ENCODE measurements at places on chromosomes 5 and 9. TPM values are rescaled to one million over a fixed set of nuclear protein-coding genes. Genes with fewer than 3 reads are reported as not detected.

DNA sequence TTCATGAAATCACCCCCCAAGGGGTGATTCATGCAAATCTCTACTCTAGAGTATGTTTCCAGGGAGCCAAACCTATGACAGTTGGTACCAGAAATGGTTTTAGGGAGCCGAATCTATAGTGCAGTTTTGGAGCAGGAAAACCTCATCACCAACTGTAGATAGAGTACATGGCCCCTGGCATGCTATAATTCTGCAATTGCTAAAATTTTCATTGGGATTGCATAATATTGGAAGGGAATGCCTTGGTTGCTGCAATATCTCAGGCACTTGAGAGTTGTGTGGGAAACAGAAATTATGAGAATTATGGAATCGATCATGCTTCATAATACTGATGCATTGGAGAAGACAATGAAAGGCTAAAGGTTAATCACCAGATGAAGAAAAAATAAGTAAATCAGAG, 148.2 kb upstream of the PLPPR1 start:
- DNase-seq, result no peak

ABO gene
- 0.11 TPM for total RNA-seq

GRCh38 chr5:116378007-116378776, 196.4 kb downstream of the SEMA6A start:
- DNase-seq, result no peak

DNA sequence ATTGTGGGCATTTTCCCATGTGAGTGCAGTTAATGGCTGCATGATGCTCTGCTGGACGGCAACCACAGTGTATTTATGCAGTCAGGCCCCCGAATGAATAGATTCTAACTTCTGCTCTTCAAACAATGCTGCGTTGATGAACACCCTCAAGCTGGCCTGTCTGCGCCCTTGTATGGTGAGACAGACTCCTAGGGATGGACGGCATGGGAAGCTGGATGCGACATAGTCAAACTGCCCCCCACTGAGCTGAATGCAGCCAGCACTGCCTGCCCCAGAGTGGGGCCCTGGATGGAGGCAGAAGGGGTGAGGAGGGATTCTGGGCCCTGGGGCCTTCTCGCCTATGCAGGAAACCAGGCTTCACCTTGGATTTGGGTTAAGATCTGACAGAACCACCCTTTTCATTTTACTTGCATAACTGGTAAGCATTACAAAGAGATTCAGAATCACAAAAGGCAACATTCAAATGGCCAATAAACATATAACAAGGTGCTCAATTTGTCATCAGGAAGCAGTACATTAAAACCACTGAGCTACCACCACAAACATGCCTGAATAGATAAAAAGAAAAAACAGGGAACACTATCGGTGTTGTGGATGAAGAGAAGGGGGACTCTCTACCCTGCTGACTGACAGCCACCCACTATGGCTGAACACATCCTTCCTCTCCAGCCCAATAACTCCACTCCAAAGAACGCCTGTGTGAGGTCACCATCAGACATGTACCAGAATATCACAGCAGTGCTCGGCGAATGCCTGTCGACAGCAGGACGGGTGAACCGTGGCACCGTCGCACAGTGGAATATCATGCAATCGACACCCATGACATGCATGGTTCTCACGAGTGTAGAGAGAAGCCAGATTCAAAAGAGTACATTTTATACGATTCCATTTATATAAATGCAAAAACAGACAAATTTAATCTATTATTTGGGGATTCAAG, 79.1 kb downstream of the RAPGEF1 start:
- no peak for DNase-seq

- DNase-seq, result no peak
Measured at GRCh38 chr9:136538599-136539426, 7.0 kb downstream of the NOTCH1 start.

DNA sequence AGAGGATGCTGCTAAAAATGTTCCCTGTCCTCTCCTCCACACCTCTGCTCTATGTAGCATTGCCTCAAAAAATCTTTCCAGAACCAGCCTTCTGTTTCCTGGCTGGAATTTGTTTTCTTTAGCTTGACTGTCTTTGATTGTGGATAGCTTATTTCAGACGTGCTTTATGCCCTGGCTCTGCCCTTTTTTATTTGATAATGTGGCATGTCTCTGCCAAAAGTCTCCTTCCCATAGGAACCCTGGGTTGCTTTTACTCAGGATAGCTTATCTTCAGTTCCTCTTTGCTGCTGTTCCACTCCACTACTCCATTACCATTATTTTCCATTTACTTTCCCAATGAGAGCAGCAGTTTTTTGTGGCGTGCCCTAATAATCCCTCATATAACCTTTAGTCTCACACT, 885 bp upstream of the TMEM252 start:
- no peak for DNase-seq

GRCh38 chr5:58211441-58211840, 248.4 kb downstream of the PLK2 start:
- DNase-seq, result no peak

DNA sequence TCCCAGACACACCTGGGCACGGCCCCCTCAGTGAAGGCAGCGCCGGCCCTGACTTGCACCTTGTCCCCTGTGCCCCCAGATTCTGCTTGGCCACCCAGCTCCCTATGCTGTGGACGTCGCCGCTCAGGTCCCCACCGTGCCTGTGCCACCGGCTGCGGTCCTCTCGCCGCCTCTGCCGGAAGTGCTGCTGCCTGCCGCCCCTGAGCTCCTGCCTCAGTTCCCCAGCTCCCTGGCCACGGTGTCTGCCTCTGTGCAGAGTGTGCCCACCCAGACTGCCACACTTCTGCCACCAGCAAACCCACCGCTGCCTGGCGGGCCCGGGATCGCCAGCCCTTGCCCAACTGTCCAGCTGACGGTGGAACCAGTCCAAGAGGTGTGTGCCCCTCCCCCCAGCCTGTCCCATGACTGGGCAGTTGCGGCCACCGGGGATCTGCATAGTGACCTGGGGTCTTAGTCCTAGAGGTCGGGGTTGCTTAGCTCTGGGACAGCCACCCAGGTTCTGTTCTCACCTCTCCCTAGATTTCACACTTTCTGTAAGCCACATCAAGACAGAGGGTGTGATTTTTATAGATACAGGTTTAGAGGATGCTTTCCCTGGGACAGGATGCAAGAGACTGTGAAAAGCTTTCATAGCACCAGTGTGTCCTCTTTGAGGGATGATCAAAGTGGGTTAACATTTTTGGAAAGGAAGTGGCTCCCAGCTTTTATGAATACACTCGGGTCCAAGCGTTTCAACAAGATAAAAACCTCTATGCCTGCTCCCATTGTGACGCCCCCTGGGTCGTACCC, 78.0 kb downstream of the WNK2 start:
- no peak for DNase-seq

- no peak for DNase-seq
Measured at GRCh38 chr5:52863715-52864290, 76.1 kb downstream of the ITGA1 start.

GRCh38 chr5:82975396-82975795, 101.8 kb downstream of the TMEM167A start:
- no peak for DNase-seq

INSYN2B gene
- total RNA-seq, result 0.35 TPM

CLPTM1L gene
- total RNA-seq, result 103 TPM

- DNase-seq, result no peak
Measured at GRCh38 chr9:135448663-135449100, 30.9 kb upstream of the PPP1R26 start.

GRCh38 chr5:180358179-180358578, 5.0 kb upstream of the GFPT2 start:
- no peak for DNase-seq

DNA sequence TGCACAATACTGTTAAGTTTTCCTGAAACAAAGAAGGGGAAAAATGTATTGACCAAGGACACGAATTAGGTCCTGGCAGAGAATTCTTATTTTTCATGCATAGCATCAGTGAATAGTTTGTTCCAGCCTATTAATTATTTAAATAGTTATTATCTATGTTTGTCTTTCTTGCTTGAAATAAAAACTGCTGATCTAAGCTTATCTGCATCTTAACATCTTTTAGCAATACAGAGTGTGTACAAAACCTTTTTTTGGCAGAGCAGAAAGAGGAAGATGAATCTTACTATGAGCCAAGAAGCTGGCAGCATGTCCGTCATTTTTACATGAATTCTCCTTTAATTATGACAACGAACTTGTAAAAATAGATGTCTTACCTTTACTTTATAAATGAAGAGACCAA, 23.3 kb upstream of the PLPPR1 start:
- DNase-seq, result no peak

UAP1L1 gene
- 2.9 TPM for total RNA-seq

SLC34A1 gene
- 0.16 TPM for total RNA-seq

CD14 gene
- total RNA-seq, result 0.28 TPM

DNA sequence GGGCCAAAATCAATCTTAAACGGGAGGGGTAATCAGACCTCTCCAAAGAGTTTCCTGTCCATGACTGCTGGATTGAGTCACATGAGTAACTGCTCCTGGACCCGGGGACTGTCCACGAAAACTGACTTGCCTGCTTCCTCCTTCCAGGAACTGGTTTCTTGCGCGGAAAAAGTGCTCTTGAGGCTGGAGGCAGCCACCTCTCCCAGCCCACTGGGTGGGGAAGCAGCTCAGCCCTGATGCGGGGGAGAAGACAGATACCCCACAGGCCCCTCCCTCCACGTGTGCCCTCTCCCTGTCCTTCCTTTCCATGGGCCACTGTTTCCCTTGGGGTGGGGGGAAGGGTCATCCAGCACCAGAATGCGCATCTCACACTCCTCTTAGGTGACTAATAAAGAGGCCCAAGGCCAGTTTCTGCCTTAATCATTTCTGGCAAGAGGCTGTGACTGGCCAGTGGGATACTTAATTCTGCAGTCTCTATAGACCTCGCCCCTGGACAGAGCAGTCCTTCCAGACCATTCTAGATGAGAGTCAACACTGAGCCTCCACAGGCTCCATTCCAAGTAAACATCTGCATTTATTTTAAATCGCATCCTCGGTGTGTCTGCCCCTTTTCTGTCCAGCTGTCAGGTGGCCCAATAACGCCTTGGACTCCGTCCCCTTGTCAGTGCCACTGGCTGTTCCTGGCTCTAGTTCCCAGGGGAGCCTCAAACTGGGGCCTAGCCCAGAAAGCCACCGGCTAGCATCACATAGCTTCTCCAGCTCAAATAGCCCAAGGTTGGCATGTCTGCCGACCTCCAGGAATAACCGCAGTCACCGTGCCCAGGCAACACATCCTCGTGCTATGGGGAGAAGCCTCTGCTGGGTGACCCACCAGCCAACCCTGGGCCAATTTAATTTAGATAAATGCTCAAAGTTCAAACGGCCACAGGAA, 12.0 kb downstream of the REXO4 start:
- no peak for DNase-seq

DNA sequence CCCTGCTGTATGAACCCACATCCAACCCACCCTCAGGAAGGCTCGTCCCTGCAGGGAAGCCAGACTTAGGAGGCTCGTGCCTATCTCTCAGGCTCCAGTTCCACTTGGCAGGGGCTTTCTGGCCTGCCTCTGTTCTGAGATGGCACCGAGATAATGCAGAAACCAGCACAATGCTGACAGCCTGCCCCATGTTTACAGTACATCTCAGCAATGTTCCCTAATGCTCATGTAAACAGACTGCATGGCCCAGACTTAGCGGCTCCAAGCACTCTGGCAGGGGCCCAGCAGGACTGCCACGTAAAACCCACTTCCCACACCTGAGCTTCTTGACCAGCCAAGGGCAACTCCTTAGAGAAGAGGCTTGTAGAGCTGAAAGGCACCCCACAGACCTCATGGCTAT, 499.5 kb upstream of the BRINP1 start:
- no peak for DNase-seq

NSG2 gene
- total RNA-seq, result 3.1 TPM

DOLPP1 gene
- 43.9 TPM for total RNA-seq

- no peak for DNase-seq
Measured at GRCh38 chr5:133801955-133802751, 166.3 kb downstream of the C5orf15 start.

TRMO gene
- total RNA-seq, result 11.4 TPM

DNA sequence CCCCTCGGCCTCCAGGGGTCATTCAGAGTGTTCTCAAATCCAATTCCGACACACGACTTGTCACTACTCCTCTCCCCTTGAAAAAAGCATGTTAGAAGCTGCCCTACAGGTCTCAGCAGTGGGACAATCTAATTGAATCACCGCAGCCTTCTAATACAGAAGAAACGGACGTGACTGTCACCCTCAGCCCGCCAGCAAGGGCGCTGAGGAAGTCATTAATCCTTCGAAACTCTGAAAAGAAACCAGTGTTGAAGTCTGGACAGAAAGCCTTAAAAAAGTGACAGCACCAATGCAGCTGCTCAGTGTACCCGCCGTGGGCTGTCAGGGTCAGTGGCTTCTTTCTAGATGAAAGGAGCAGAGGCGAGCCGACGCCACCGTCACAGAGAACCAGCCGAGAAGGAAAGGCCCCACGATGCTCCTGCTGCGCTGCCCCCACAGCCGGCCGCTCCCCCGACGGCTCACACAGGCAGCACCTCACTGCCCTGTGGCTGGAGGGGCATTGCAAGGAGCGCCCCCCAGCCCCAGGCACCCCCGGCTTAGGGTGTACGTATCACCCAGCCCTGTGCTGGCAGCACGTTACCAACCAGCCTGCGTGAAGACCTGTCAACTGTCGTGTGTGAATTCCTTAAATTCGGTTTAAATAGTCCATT, 5.7 kb downstream of the BRD3OS start:
- no peak for DNase-seq

GRCh38 chr5:75457691-75458090, 53.7 kb downstream of the CERT1 start:
- DNase-seq, result no peak

DNA sequence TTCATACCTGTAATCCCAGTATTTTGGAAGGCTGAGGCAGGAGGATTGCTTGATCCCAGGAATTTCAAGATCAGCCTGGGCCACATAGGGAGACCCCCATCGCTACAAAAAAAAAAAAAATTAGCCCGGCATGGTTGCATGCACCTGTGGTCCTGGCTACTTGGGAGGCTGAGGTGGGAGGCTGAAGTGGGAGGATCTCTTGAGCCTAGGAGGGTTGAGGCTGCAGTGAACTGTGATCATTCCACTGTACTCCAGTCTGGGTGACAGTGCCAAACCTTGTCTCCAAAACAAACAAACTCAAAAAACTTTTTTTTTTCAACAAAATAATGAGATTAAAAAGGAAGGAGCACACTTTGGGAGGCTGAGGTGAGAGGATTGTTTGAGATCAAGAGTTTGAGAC, 14.2 kb downstream of the KIAA1958 start:
- DNase-seq, result no peak

DNA sequence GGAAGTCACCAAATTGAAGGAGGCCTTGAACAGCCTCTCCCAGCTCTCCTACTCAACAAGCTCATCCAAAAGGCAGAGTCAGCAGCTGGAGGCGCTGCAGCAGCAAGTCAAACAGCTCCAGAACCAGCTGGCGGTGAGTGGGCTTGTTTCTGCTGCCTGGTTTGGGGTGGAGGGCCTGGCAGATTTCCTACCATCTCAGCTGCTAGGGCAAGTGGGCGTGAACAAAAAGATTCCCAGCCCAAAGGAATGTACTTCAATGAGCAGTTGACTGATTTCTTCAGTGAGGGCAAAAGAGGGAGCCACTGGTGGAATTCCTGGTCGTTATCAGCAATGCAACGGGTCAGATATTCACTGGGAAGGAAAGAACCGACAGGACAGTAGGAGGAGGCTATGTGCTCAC, 12.6 kb upstream of the TTC23L start:
- no peak for DNase-seq

TCERG1 gene
- total RNA-seq, result 152 TPM
